ENCODE measurements at places on chromosomes 2 and 18. TPM values are rescaled to one million over a fixed set of nuclear protein-coding genes. Genes with fewer than 3 reads are reported as not detected.

MROH2A gene
- total RNA-seq, result not detected

FAM237A gene
- total RNA-seq, result not detected

INHA gene
- total RNA-seq, result not detected

MEIS1 gene
- not detected for total RNA-seq

MARCHF4 gene
- not detected for total RNA-seq

POTEC gene
- not detected for total RNA-seq

ACMSD gene
- not detected for total RNA-seq

APOB gene
- total RNA-seq, result not detected

RESP18 gene
- total RNA-seq, result not detected

CFAP65 gene
- not detected for total RNA-seq

GALM gene
- total RNA-seq, result 39.7 TPM

SPC25 gene
- 52.2 TPM for total RNA-seq

MEP1B gene
- total RNA-seq, result not detected

RTP5 gene
- not detected for total RNA-seq

REG1A gene
- not detected for total RNA-seq

CHAC2 gene
- total RNA-seq, result 12.3 TPM

UBE2E3 gene
- total RNA-seq, result 33.3 TPM

LRRTM4 gene
- total RNA-seq, result not detected

AQP12B gene
- not detected for total RNA-seq

LIMS3 gene
- total RNA-seq, result not detected

STK25 gene
- total RNA-seq, result 133 TPM

SGO2 gene
- 47.7 TPM for total RNA-seq

ONECUT2 gene
- not detected for total RNA-seq

IRS1 gene
- total RNA-seq, result 6.9 TPM

PSMA8 gene
- 1.2 TPM for total RNA-seq

CYS1 gene
- total RNA-seq, result 0.17 TPM

ST6GAL2 gene
- not detected for total RNA-seq

TMEM247 gene
- not detected for total RNA-seq

RPS27A gene
- total RNA-seq, result 945 TPM

DSG2 gene
- total RNA-seq, result 1.6 TPM

RUFY4 gene
- 2.7 TPM for total RNA-seq

CCDC178 gene
- total RNA-seq, result not detected

DCDC2C gene
- not detected for total RNA-seq

REG1B gene
- not detected for total RNA-seq

NGEF gene
- total RNA-seq, result not detected

CXCR1 gene
- total RNA-seq, result 1.1 TPM

WNT6 gene
- not detected for total RNA-seq

ATAD2B gene
- 24.7 TPM for total RNA-seq

PARD6G gene
- total RNA-seq, result 0.15 TPM

CCDC74A gene
- 3.0 TPM for total RNA-seq

CYP27C1 gene
- total RNA-seq, result not detected
